ENCODE measurements at places on chromosomes 5 and 9. TPM values are rescaled to one million over a fixed set of nuclear protein-coding genes. Genes with fewer than 3 reads are reported as not detected.

- no peak for DNase-seq
These were observed 13.7 kb upstream of the ARAP3 start for GRCh38 chr5:141695627-141696215.

GRCh38 chr9:128242828-128243214, 33.0 kb downstream of the GOLGA2 start:
- DNase-seq = no peak

DNA sequence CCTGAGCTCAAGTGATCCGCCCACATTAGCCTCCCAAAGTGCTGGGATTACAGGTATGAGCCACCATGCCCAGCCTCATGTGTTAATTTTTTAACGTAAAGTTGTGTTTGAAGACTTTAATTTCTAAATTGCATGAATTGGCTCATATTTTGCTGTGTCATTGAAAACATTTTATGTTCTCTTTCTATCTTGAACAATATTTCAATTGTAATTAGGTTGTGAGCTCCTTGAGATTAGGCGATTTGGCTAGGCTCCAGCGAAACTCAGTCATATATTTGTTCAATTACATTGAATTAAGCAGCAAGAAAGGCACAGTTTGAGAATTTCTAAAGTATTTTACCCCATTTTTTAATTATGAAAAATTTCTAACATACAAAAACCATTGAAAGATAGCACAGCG, 34.0 kb downstream of the GAPVD1 start:
- no peak for DNase-seq

GRCh38 chr5:75243100-75243499, 6.4 kb upstream of the ANKRD31 start:
- no peak for DNase-seq

DNA sequence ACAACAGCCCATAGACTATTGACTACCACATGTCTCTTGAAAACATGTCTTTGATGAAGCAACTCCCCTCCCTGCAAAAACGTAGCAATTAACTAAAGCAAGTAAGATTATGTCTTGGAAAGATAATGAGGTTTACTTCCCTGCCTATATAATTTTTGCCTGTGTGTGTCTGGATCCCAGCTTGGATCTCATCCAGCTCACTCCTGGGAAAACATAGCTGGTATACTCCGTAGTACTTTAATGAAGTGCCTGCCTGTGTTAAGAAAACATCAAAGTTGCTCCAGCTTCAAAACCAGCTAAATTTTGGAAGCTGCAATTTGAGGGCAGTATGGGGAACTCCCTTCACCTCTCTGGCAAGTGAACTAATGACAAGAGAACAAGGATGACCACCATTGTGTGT, 182.6 kb upstream of the C9orf72 start:
- no peak for DNase-seq

Gene ENDOG
- total RNA-seq = 24.8 TPM

Gene GARIN3
- total RNA-seq = not detected

Gene FCN2
- total RNA-seq = not detected

Gene CRB2
- total RNA-seq = 3.4 TPM

Gene IRX1
- not detected for total RNA-seq

Gene GLDC
- total RNA-seq = not detected
